ENCODE measurements at places on chromosomes 5 and 9.

DNA sequence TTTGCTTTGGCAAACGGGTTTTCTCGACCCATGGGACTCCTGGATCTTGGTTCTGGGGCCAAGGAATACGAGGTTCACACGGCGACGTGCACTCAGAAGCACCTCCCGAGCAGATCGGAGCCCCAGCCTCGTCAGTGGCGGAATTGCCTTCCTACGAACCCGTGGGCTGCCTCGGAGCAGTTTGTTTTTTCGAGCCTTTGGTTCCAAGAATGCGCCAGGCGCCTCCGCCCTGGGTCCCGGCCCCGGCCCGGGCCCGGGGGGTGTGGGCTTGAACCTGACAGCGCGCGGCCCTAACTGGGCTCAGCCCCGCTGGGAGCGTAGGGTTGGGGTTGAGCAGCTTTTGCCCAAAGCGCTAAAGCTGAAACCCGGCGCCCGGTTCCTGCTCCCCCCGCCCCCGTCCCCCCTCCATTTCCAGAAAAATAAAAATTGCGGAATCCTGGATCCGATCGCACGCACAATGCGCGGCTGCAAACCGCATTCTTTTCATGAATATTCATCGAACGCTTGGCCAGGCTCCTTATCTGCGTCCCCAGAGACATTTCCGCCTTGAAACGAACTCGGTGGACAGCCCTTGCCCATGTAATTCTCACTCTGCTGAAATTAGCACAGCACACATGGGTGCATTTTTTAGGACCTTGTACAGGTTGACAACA is 1.0 kb downstream of the BASP1 start:
- DNase-seq = no peak

GRCh38 chr9:126132746-126133145 is 193.9 kb upstream of the MVB12B start:
- DNase-seq = no peak

- DNase-seq = peak; percentile 91
These were observed 51.2 kb downstream of the SLC1A3 start for GRCh38 chr5:36657563-36657995.

GRCh38 chr5:129172580-129172979 is 78.0 kb downstream of the ISOC1 start:
- peak; percentile 57 for DNase-seq

- DNase-seq = no peak
These were observed 32.0 kb downstream of the SMIM15 start for GRCh38 chr5:61130289-61130688.

DNA sequence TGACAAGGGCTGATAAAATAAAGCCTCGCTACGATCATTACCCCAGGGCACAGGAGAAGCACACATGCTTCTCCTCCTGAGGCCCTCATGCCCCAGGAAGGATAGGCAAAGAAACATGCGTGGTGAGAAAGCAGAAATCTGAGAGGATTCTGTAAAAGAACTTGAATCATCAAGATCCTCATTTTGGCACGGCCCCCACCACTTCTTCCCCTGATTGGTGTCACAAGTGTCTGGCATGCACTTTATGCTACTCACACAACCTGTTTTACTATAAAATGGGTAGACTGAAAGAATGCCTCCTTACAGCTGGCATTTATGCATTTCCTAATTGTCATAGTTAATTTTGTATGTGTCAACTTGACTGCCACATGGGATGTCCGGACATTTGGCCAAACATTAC is 32.1 kb downstream of the PCA3 start:
- no peak for DNase-seq

DNA sequence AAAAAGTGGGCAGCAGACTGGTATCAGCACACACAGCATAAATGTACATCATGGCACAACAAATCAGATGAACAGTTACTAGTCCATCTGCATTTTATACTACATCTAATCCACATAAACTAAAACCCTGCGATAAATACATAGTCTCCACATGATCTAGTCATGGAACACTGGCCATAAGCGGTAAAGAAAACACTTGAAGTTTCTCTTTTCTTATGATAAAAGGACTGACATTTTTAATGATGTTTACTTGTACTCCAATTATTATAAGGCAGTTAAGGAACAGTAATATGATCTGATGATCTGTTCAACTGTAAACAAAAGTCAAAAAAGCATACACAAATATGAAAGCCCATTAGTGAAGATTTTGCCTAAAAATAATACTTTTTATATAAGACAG is 112.5 kb downstream of the MPDZ start:
- DNase-seq = no peak

DNA sequence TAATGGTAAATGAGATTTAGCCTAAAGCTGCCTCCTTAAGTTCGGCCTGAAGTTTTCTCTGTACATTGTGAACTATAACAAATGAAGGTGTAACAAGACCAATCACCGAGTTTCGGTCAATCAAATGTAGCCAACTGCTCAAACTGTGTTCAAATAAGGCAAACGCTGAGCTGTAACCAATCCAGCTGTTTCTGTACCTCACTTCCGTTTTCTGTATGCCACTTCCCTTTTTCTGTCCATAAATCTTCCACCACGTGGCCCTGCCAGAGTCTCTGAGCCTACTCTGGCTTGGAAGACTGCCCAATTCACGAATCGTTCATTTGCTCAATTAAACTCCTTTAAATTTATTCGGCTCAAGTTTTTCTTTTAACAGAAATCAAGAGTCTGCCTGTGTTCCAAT is 193.5 kb upstream of the KLF9 start:
- DNase-seq = no peak

DNA sequence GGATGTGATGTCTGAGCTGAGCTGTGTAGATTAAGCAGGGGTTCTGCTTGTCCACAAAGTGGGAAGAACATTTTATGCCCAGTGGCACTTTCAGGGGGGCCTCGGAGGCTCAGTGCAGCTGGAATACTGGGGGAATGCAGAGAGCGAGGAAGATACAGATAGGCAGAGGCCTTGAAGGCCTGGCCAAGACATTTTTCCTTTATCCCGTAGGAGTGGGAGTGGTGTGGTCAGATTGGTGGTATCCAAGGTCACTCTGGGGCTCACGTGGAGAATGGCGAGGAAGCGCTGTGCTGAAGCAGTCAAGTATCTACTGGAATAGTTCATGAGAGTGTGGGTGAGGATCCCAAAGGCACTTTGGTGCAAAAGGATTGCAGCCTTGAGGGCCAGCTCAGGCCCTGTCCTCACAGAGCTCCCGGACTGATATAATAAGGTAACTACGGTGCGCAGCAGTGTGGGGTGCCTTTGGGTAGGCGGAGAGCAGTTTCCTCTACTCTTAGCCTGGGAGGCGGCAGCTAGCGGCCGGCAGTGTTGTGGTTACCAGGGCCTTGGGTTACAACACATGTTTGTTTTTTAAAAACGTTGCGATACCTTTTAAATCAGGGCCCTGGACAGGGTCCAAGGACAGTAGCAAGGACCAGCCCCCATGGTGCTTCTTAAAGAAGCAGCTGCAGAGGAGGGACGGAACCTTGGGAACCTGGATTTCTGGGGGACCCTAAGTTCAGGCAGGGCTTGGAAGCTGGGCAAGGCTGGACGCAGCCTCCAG is 10.8 kb upstream of the CCDC69 start:
- peak; percentile 82 for DNase-seq

GRCh38 chr9:27829621-27830020 is 256.3 kb upstream of the C9orf72 start:
- no peak for DNase-seq

DNA sequence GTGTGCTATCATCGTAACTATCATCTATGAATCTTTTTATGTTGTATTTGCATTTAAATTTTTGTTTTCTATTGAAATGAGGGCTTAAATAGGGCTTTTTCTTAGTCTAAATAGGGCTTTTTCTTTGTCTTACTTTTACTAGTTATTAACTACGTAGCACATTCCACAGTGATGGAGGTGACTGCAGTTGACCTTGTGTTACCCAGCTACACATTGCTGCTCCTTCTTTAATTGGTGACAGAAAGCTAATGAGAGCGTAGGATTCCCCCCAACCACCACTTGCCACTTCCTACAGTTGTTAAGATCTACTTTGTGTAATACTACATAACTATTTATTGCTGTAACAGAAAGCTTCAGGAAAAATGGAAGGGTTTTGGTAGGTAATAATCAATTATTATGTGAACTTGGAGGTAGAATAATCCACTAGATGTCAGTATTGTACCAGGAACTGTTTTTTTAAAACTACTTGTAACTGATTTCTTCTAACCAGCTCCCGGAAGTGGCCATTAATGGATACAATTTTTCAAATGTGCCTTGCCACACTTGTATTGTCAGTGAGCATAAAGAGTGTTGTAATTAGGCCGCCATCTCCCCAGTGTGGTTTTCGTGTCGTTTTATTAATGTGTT is 18.0 kb downstream of the MTRR start:
- no peak for DNase-seq

DNA sequence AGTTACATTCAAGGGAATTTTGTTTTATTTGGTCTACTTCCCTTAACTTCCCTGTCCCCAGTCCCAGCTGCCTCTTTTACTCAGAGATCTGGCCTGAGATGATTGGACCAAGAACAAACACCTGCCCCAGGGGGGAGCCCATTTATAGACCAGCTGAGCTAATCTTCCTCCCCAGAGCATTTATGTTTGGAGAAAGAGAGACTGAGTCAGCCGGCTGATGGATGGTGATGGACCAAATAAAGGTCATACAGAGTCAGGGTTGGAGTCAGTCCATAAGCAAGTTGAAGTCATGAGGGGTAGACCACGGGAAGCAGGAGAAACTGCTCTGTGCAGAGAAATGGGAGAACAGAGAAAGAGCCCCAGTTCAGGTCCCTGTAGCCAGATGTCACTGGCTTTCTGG is 77.7 kb downstream of the TMEM174 start:
- DNase-seq = no peak

DNA sequence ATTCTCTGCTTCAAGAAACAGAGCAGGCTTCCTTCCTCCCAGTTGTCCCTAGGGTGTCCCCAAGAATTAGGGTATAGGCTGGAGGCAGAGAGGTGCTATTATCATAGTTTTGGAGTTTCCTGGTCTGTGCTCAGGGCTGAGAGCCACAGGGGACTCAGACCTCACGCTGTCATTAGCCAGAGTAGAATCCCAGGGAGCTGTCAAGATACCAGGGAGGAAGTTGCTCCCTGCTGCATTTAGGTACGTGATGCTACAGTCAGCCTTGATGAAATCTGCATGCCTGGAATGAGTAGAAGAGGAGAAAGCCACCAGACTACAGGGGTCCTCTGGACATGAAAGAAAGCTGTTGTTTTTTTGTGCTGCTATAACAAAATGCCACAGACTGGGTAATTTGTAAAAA is 273.2 kb downstream of the SH3GL2 start:
- DNase-seq = no peak

DNA sequence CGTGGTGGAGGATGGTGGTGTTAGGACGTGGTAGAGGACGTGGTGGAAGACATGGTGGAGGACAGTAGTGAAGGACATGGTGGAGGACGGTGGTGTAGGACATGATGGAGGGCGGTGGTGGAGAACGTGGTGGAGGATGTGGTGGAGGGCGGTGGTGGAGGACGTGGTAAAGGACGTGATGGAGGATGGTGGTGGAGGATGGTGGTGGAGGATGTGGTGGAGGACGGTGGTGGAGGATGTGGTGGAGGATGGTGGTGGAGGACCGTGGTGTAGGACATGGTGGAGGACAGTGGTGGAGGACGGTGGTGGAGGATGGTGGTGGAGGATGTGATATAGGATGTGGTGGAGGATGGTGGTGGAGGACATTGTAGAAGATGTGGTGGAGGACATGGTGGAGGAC is 67.6 kb downstream of the S1PR3 start:
- DNase-seq = no peak

DNA sequence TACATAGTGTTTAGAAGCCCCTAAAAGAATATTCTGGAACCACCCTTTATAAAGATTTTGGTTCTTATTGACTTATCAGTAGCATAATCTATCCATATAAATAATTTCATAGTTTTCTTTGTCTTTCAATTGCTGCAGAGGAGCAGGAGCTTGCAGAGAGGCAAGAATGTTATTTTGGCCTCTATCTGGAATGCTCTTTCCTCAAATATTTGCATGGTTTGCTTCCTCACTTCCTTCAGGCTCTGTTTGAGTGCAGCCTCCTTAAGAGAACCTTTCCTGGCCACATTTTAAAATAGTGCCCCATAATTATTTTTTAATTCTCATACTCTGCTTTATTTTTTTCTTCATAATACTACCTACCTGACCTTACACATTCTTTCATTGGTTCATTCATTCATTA is 1.5 kb downstream of the C5 start:
- no peak for DNase-seq

- DNase-seq = no peak
These were observed 488 bp upstream of the MCTP1 start for GRCh38 chr5:95285409-95285755.

DNA sequence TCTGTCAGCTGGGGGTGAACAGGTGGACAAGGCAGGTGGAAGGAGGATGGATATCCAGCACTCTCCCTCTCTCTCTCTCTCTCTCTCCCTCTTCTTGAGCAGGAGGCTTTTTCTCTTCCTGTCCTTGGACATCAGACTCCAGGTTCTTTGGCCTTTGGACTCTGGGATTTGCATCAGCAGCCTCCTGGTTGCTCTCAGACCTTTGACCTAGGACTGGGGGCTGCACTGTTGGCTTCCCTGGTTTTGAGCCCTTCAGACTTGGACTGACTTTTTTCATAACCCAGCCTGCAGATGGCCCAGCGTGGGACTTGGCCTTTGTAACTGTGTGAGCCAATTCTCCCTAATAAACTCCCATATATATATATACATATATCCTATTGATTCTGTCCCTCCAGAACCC is 35.0 kb upstream of the SEMA4D start:
- no peak for DNase-seq

- DNase-seq = no peak
These were observed 35.8 kb upstream of the SPARC start for GRCh38 chr5:151722546-151722945.

DNA sequence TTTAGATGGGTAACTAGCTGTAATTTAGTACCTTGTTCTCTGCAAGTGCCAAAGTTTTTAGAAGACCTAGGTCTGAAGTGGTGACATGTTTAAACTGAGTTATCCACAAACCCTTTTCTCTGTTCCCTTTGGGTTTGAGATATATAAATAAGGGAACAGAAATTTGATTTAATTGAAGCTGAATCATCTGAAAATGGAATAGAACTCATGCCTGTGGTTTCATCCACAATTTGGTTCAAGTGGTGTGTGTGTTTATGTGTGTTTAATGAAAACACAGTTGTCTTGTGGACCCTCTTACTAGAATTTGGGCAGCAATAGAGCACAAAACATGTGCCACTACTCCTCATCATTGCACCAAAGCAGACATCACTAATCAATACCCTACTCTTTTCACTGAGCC is 216.9 kb downstream of the GLIS3 start:
- no peak for DNase-seq

DNA sequence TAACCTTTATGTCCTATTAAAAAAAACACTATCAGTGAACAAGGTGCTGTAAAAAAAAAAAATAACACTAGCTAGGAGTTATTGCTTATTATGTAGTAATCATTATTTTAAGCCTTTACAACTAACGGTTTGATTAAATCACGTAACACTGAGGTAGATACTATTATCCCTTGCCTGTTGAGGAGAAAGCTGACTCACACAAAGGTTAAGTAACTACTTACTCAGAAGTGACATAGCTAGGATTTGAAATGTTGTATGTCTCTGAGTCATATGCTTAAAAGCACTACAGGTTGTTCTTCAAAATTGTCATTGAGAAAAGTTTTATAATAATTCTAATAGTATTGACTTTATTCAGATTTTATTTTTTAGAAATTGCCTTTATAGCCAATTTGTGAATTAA is 8.8 kb downstream of the TENT2 start:
- no peak for DNase-seq
